ENCODE measurements at places on chromosomes 6 and 20.

DNA sequence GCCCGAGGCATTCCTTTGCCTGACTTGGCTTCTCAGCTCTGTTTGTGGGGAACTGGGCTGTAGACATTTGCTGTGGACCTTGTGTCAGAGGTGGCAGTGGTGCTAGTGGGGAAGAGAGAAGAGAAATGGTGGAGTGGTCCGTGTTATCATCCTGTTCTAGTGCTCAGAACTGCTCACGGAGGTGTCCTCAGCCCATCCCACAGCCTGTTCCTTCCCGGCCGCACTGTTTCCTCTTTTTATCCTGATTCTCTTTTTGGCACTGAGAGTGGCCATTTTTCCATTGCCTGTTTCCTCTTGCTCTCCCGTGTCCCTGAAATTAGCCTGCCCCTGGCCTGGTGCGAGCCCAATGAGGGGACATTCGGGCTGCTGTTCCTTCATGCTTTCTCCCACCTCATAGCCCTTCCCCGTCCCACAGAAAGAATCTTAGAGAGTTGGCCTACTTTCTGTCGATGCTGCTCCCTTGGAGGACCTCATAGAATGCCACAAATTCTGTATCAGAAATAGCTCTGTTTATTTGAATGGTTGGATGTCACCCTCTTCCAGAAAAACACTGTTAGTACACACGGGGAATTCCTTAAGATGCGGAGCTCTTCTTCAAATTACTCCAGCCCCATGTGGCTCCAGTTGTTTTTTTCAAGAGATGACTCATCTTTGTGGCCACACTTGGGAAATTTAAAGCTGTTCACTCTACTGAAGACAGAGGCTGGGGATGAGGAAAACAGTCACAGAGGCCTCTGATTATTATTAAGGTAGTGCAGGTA, 26.1 kb downstream of the FARS2 start:
- DNase-seq, result peak; percentile 85

DNA sequence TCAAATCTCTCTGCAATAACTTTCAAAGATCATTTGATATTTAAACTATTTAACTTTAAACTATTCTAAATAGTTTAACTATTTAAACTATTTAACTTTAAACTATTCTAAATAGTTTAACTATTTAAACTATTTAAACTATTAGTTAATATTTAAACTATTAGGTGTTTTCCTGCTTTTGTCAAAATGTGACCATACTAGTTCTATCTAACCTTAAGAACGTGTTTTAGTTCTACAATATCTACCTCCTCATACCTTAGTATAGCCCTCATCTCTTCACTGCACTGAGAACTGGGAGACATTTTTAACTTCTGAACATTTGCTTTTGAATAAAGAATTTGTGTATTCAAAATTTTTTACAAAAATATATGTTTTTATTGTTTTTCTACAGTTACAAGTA, 429.1 kb downstream of the ADGRB3 start:
- no peak for DNase-seq

GRCh38 chr6:129426343-129426742, 283.6 kb downstream of the ARHGAP18 start:
- no peak for DNase-seq

DNA sequence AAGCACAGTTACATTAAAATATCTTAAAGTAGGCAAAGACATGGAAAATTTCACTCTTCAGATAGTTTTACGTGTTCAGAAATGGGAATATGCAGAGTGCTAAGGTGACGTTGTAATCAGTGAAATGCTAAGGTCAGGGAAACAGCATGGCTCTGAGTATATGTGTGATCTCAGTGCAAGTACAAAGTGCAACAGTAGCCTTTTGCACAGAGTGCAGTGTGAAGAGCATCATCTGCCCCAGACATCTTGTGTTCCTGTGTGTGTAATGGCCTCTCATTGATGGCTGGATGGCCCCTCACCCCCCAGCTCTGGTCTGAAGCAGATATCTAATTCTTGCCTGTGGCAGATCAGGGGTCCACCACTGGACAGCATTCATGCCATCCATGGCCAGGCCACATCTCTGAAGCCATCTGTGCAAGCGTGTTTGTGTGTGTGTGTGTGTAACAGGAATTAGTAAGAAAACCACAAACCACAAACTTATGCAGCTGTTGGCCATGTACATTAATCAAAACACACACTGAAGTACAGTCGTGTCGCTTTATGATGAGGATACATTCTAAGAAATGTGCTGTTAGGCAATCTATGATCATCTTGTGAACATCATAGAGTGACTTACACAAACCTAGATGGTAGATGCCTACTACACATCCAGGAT, 165.1 kb downstream of the RALGAPA2 start:
- DNase-seq, result no peak

DNA sequence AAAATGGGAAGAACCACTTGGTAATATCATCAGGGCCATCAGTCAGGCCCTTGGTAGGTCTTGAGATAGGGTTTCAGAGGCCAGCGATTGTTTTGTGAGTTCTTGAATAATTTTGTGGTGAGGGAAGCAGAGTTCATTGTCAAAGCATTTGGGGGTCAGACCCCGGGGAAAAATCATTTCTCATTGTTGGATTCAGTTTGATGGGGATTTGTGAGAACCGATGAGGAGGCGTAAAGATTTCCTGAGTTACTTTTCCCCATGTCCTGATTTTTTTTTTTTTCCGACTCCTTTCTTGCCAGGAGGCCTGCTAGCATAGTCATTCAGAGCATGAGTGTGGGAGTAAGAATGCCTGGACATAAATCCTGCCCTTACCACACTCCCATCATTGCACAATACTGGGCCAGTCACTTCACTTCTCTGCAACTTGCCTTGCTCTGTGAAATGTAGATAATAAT, 60.3 kb downstream of the TSHZ2 start:
- peak; percentile 45 for DNase-seq

GRCh38 chr20:49397525-49397924, 84.9 kb downstream of the KCNB1 start:
- peak; percentile 95 for DNase-seq
